Vagina (tissue), 2 donors: ENCODE measurements at places on chromosomes 12 and 14. TPM values are rescaled to one million over a fixed set of nuclear protein-coding genes. Genes with fewer than 3 reads are reported as not detected.

DNA sequence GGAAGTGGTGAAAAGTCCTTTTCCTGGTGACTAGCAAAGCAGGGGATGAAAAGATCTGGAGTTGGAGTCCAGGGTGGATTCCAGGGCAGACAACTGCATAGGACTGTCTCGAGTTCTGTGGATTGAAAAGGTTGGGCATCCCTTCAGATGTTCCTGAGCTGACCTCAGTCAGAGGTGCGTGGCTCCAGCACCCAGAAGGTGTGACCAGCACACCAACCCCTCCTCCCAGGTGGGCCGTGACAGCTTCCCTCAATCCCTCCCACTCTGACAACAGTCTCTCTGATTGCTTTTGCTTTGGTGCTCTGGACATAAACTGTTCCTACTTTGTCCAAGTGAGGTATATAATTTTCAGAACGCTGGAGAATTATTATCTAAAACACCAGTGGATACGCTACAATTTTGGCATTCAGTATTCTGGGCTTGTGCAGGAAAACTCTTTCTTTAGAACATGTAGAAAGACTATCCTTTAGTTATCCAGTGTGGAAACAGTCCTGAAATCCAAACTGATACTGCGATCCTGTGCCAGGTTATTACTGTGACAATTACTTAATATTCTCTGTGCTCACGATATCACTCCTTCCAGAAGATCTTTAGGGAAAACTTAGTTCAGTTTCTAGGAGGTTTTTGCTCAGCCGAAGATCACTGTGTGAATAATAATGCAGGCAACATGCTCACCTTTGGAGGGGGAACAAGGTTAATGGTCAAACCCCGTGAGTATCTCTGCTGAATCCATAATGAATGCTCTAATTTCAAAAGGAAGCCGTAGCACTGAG, 87.9 kb downstream of the DAD1 start:
- DNase-seq, result no peak

DNA sequence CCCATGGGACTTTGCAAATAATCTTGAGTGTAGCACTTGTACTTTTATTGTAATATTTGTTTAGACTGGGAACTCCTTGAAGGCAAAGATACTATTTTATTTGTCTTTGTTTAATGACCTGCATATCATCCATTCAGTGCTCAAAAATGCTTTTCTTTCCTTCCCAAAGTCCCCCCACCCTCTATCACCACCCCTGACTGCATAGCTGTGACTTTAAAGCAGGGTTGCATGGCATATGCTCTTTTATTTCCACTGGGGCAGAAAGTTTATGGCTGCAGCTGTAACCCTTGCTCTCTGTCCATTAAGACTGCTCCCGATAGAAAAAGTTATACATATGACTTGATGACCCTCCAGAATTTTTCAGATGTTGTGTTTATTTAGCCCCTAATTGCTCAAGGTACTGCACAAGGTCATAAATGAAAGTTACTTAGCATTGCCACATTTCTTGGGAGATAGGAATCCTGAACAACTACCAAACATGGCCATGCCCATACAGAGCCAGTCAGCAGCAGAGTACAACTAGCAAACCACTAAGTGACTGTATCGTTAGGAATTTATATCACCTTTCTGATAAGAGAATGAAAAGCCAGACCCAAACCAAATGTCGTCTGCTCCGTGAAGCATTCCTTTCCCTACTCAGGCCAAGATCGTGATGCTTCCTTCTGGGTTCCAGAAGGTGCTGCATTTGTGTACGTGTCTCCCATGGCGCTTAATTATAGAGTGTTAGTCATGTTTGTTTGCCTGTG, 114.3 kb downstream of the DIP2B start:
- no peak for DNase-seq

Gene SLCO1C1
- total RNA-seq, result not detected

DNA sequence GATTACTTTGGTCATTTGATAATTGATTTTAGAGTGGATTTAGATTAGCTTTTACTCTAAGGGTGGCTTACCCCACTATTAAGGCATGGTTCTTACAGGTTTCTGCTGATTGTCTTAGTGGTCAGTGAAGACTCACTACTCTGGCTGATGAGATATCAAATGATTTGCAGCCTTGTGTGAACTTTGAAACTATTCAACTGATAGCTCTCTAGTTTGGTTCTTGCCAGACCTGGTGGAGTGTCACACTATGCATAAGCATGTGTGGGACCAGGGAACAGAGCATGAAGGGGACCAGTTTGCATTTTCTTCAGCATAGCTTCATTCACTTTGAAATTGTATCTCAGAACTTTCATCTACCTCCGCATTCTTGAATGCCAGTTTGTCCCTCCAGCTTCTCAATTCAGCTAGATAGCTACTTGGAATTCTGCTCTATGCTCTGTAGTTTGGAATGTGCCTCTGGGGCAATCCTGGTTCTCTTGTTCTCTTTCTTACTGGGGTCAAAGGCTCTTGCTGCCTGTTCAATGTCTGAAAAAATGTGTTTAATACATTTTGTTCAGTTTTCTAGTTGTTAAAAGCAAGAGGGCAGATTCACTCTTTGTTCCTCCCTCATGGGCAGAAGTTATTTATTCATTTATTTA, 12.7 kb downstream of the SCYL2 start:
- no peak for DNase-seq

Gene MDGA2
- not detected for total RNA-seq

GRCh38 chr14:56127156-56127555, 8.9 kb downstream of the PELI2 start:
- DNase-seq, result no peak

Gene SDR9C7
- 11.0 TPM for total RNA-seq

DNA sequence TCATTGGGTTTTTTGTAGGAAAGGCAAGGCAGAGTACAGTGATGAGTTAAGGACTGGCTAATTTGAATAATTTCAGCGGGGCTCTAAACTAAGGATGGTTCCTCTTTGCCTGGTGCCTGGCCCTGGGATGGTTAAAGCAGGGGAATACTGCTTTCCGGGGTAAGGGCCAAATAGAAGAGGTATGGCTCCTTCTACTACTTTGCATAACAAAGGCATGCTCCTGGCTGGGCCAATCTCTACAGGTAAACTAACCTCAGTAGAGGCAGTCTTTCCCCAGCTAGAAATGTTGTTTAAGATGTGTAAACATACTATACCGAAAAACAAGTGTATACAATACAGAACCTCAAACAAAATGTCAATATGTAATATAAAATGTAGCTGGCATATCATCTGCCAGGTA, 1239.0 kb downstream of the SLC16A7 start:
- no peak for DNase-seq
